ENCODE measurements at places on chromosomes 6 and 20.
A peak's percentile ranks its signal among the peaks of the same experiment; 100 is the strongest.

DNA sequence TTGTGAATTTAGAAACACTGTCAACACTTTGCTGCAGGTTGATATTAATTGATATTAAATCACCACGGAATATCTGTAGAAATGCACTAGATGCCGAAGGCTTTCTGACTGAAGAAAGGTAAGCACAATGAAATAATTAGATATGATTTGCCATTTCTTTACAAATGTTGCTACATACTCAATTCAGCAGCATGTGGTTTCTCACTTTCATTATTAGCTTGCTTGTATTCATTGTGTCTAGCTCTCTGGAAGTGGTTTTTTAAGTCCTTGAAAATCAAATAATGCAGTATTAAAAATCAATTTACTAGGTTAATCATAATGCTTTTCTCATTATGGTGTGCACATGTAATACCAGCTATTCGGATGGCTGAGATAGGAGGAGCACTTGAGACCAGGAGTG is 231.3 kb upstream of the MARCKS start:
- DNase-seq, result no peak

GRCh38 chr6:149468179-149468578 is 16.6 kb downstream of the ZC3H12D start:
- DNase-seq, result no peak

DNA sequence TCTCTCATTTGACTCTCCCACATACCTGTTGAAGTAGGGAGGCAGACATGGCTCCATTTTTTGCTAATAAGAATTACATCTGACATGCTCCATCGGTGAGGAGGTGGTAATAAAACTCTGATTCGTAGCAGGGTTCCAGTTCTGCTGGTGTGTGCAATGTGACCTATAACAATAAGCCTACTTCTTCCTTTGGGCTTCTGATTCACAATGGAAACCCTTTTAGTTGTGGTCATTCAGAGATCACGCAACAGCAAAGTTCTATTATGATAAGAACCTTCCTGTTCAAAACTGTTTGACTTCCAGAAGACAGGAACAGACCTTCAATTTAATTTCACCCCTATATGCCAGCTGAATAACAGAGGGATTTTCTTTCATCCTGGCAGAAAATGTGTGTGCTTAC is 31.4 kb upstream of the GSTA4 start:
- no peak for DNase-seq

DNA sequence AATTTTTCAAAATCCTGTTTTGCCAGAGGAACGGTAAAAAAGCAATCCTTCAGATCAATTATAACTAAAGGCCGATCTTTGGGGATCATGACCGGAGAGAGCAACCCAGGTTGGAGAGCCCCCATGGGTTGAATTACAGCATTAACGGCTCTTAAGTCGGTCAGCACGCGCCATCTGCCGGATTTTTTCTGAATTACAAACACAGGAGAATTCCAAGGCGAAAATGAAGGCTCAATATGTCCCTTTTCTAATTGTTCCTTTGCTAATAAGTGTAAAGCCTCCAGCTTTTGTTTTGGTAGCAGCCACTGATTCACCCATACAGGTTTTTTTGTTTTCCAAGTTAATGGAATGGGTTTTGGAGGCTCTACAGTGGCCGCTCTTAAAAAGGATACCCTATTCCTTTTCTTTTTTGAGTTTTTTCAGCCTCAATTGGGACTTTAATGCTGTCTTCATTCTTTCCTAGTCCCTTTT is 16.9 kb upstream of the PTCRA start:
- peak; percentile 45 for DNase-seq

GRCh38 chr6:142567461-142567860 is 265.7 kb downstream of the ADGRG6 start:
- no peak for DNase-seq

DNA sequence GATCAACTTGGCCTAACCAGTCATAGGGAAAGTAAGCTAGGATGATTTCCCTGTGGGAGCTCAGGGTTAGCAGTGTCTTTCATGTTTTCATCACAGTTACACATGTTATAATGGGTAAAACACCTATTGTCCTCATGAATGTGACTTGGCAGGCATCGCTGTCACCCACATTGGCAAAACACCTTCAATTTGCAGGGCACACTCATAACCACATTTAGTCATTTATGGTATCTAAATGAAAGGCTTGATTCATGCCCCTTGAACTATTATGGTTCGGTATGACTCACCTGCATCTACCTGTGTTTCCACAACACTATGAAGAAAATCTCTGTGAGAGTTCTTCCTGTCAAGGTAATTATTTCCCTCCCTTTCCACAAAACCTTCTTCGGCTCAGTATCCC is 49.2 kb downstream of the FRK start:
- no peak for DNase-seq

All from AG08395 (cell line).